ENCODE measurements at places on chromosomes 2 and 18. TPM values are rescaled to one million over a fixed set of nuclear protein-coding genes. Genes with fewer than 3 reads are reported as not detected.
A peak's percentile ranks its signal among the peaks of the same experiment; 100 is the strongest.

The MC4R gene
- not detected for total RNA-seq

The RIT2 gene
- not detected for total RNA-seq

The EIF2AK3 gene
- total RNA-seq: 30.6 TPM

The VIL1 gene
- total RNA-seq: 0.20 TPM

The KCNG3 gene
- 0.25 TPM for total RNA-seq

The GMPPA gene
- 13.3 TPM for total RNA-seq

The SULT1C2 gene
- total RNA-seq: not detected

The CASP8 gene
- total RNA-seq: 175 TPM

The SERPINB13 gene
- not detected for total RNA-seq

The PAX8 gene
- total RNA-seq: 0.36 TPM

The CPO gene
- total RNA-seq: not detected

The CYBRD1 gene
- 0.45 TPM for total RNA-seq

DNA sequence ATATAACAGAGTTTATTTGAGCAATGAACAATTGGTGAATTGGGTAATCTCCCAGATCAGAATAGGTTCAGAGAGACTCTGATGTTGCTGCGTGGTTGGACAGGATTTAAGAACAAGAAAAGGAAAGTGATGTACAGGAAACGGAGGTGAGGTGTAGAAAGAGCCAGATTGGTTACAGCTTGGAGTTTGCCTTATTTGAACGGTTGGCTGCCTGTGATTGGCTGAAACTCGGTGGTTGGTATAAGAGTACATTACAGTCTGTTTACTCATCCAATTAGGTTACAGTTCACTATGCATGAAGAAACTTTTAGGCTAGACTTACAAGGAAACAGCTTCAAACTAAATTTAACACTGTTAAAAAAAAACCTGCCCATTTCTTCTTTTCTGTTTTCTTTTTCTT lies 68.0 kb upstream of the CABLES1 start:
- no peak for DNase-seq

- no peak for DNase-seq
These were observed 17.4 kb downstream of the KCNIP3 start for GRCh38 chr2:95314598-95314963.

- no peak for DNase-seq
These were observed 488.6 kb downstream of the BCL11A start for GRCh38 chr2:60064687-60065389.

DNA sequence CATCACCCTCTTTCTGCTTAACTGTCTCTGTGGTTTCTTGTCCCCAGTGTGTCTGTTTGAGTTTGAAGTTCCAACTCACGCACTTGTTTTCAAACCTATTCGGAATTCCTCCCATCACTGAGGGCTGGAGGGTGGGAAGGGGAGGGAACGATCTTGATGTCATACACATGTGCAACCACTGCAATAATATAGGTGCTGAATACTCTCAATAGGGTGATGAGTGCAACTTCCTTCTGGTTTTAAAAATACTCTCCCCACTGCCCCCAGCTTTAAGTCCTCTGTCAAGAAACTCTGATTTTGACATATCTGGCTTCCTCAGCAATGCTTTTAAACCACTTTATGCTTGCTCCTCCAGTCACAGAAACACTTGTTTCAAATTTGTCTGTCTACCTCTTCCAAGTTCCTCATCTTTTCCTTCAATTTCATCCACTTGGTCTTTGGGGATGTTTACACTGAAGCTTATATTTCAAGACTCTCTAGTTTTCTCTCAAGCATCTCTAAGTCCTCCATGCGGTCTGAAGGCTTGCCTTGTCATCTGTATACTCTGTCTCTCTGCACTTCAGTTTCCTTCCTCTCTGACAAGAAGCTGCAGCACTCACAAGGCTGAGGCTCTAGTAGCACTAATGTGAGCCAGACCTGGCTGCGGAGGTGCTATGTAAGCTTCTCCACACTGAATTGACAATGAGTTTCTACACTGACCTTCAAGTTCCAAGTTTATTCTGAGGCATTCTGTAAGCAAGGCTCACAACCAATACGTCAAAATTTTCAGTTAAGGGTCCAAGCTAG lies 422.3 kb downstream of the ZEB2 start:
- DNase-seq: no peak

DNA sequence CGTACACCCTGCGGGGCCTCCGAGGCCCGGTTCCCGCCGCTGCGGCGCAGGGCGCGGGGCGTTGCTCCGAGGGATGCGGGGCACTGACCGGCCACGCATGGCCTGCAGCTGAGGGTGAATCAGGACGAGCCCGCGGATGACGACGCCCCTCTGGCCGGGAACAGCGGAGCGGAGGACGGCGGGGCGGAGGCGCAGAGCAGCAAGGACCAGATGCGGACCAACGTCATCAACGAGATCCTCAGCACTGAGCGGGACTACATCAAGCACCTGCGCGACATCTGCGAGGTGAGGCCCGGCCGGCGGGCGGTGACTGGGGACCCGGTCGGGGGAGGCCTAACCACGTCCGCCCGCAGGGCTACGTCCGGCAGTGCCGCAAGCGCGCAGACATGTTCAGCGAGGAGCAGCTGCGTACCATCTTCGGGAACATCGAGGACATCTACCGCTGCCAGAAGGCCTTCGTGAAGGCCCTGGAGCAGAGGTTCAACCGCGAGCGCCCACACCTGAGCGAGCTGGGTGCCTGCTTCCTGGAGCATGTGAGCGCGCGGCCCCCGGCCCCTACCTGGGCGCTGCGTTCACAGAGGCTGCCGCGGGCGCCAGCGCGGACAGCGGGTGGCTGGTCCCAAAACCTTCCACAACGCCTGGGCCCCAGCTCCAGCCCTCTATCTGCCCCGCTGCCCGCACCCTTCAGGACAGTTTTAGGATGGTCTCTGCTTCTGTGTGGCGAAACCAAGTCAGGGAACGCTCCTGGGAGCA lies 53.2 kb downstream of the FAM168B start:
- DNase-seq: peak; percentile 48

- no peak for DNase-seq
These were observed 295.0 kb upstream of the ZNF521 start for GRCh38 chr18:25646971-25647370.

DNA sequence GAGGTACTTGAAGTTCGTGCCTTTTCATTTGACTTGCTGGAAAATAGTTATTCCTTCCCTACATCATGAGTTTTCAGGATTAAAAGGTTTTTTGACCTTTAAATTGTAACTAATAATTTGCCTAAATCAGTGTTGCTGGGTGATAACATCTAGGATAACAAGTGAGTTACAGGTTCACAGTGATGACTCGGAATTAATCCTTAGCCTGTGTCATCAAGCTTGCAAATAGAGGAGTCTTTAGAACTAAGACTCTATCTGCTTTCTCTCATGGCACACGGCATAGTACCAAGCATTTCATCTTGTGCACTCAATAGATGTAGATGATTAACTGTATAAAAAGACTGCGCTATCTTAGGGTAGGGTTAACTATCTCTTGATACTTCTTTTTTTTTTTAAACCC lies 79.5 kb downstream of the CAMKMT start:
- DNase-seq: no peak

GRCh38 chr2:102021779-102022178 lies 30.0 kb downstream of the IL1R2 start:
- DNase-seq: no peak

GRCh38 chr2:221635949-221636348 lies 63.8 kb upstream of the EPHA4 start:
- no peak for DNase-seq

- no peak for DNase-seq
These were observed 11.1 kb downstream of the MSGN1 start for GRCh38 chr2:17827316-17827715.

DNA sequence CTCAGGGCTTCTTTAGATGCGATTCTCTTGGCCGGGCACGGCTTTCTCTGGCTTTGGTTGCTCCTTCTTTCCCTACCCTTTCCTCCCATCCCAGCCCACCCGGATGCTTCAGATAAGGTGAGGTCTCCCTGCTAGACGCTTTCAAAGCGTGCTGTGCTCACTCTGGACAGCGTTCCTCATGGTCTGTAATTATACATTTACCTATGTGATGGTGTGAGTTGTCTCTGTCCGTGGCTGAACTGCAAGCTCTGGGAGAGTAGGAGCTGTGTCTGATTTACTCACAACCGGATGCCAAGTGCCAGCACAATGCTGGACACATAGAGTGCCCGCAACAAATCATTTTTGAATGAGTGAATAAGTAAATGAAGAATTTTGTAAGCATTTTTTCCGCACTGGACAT lies 26.8 kb upstream of the PNPT1 start:
- no peak for DNase-seq

- no peak for DNase-seq
These were observed 413.6 kb downstream of the PTH2R start for GRCh38 chr2:208820014-208820688.

DNA sequence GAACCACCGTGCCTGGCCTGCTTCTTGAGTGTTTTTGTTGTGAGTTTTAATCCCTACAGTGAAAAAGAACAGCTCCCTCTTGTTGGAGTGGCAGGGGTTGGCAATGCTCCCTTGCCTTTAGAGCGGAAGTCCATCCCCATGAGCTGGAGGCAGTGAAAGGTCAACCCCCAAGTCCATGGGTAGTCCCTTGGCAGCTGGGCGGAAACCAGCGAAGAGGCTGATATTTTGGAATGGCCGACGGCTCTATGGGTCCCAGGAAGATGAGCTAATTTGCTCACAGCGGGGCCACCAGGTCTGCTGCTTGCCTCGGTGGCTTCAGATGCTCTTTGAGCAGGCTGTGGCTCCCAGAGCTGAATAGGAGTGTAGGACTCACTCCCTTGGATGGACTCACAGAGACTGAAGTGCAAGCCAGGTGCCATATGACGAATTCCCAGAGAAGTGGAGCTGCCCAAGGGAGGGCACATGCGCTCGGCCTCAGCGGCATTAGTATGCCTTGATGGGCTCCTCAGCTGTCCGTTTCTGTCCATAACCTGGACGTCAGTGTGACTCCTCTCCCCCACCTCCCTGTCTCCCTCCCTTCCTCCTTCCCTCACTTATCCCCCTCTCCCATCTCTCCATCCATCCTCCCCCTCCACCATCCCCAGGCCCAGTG lies 25.4 kb upstream of the RHOB start:
- DNase-seq: no peak

DNA sequence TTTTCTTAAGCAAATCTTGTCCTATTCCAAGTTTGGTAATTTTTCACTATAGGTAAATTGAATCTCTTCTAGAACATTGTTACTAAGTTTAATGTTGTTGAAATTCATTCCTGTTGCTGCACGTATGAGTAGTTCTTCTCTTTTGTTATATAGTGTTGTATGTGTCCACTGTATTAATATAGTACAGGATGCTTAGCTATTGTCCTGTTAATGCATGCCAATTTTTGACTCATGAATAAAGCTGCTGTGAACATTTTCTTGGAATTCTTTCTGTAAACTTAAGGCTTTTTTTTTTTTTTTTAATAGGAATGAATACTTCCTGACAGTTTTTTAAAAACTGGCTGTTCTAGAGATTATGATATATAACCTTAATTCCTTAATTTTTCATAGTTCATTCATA lies 326.9 kb downstream of the SLC4A3 start:
- DNase-seq: no peak

DNA sequence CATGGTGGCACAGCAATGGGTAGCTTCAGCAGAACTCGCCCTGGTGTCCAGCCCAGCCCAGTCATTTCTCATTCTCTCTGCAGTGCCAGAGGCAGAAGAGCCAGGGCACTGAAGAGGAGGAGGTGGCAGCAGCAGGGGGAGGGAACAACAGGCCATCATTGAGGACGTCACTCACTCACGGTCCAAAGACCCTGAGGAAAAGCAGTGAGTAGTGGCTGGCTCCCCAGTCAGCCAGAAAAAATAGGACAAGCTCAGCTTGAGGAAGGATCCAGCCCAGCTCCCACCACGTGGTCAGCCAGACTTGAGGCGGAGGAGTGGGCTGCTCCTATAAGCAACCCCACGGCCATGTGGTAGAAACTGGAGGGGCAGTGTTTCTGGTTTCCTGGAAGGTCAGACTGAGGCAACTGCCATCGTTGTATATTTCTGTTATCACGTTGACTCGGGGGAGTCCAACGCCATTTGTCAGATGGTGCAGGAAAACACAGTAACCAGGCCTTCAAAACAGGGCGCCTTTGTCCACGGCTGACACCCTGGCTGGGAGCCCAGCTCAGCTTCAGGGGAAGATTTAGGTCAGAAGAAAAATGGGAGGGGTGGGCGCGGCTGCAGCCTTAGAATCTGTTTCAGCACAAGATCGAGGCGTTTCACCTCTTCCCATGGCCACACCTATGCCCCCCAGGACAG lies 19.0 kb upstream of the TMEM247 start:
- no peak for DNase-seq

GRCh38 chr2:187617905-187618304 lies 63.7 kb upstream of the TFPI start:
- no peak for DNase-seq

DNA sequence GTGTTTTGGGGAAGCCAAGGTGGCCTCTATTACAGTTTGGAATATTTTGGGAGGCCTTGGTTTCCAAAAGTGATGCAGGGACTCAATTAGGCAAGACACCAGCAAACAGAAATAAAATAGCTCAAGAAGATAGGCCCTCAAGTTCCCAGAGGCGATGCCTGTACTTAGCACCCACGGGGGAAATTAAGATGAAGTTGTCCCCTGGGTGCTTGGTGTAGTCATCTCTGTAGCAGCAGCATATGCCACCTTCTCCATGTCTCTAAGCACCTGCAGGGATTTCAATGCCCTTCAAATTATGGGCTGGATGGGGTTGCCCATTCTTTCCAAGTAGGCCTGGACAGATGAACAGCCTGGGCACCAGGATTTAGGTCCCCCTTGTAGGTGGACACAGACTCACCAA lies 185.0 kb downstream of the CTIF start:
- no peak for DNase-seq

DNA sequence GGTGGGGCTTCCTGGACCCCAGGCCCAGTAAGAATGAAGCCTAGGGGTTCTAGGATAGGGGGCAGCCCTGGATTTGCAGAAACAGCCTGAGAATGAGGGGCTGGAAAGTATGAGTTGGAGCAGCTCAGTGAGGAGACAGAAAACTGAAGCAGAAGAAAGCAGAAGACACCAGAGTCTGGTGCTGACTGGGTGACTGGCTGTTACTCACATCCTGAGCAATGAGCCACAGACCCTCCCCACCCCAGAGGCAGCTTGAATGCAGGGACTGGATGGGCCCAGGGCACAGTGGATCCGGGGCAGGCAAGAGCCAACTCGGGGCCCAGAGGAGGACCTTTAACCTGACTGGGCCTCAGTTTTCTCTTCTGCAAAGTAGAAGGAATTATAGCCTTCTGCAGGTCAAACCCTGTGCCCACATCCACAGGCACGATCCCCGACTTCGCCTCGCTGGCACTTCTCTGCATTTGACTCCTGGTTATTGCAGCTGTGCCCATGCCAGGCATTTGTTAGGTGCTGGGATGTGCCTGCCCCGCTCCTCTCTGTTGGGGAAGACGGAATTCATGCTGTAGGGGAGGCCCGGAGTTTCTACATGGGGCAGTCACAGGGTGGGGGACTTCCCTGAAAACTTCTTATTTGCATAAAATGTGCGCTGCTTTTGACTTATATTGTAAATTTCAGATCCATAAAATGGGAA lies 8.5 kb downstream of the STEAP3 start:
- DNase-seq: no peak

DNA sequence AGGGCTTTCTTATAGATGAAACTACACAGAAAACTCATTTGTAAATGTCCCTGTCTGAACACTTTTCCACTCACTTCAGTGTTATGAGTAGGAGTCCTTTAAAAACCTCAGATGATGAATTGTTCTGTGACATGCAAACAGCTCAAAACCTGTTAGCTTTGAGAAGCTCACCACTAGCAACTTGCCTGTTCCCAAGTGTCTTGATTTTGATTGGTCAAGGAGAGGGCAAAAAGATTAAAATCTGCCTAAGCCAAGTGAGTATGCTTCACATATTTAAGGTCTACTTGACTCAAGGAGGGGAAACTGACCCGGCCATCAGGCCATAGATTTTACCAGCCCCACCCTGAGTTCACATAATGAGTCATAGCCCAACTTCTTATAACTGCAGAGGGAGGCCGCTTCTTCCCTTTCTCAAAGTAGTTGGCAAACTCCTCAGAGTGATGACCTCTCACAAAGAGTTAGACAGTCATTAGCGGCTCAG lies 45.2 kb upstream of the MEIS1 start:
- no peak for DNase-seq
